NCI-H510A (cell line): ENCODE measurements at places on chromosomes 6 and 20.

DNA sequence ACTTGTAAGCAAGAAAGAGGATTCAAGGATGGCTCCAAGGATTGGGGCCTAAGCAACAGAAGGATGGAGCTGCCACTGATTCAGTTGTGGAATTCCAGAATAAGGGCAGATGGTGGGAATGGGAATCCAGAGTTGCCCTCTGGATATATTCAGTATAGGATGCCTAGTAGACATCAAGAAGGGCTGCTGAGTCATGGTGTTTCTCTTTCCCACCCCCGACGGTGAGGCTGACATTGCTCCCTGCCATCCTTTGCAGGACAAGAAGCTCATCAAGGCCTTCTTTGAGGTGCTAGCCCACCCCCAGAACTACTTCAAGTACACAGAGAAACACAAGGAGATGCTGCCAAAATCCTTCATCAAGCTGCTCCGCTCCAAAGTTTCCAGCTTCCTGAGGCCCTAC, 11.2 kb upstream of the ZNF76 start:
- no peak for DNase-seq

GRCh38 chr6:114987281-114987680, 644.5 kb upstream of the HS3ST5 start:
- DNase-seq = no peak

- DNase-seq = no peak
These were observed 53.0 kb downstream of the DEK start for GRCh38 chr6:18211338-18211737.

- DNase-seq = no peak
These were observed 16.5 kb upstream of the BHLHE23 start for GRCh38 chr20:63023071-63023935.

DNA sequence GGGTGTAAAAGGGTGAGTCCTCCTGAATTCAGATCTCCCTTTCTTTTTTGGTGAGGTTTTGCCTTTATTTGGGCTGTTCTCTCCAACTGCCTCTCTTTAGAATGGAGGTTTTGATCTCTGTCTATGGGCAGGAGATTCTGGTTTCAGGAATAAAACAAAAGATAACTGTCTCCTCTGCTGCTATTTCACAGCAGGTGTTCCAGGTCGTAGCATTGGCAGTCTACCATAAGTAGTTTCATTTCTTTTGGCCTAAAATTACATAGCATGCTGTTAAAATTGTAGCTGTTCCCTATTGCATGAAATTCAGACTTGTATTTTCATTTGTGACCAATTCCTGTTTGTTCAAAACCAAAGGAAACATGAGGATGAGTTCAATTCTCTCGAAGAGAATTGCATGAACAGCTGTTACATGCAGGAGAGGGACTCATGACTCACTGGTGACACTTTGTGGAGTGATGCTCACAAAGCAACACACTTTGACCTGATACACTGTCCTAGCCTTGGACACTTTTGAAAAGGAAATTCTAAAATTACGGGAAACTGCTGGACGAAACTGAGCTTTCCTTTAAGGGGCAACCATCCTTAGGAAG, 76.8 kb upstream of the SIRPG start:
- no peak for DNase-seq

GRCh38 chr6:43454290-43454695, 1.1 kb downstream of the DLK2 start:
- no peak for DNase-seq

DNA sequence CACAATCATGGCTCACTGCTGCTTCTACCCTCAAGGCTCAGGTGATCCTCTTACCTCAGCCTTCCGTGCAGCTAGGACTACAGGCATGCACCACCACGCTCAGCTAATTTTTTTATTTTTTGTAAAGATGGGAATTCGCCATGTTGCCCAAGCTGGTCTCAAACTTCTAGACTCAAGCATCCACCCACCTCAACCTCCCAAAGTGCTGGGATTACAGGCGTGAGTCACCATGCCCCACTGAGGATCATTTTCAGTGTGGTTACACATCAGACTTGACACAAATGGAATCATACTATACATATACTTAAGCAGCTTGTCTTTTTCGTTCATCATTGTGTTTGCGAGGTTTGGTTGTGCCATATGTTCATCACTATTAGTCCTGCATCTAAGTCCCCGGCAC, 26.6 kb downstream of the ZC3H12D start:
- DNase-seq = no peak

DNA sequence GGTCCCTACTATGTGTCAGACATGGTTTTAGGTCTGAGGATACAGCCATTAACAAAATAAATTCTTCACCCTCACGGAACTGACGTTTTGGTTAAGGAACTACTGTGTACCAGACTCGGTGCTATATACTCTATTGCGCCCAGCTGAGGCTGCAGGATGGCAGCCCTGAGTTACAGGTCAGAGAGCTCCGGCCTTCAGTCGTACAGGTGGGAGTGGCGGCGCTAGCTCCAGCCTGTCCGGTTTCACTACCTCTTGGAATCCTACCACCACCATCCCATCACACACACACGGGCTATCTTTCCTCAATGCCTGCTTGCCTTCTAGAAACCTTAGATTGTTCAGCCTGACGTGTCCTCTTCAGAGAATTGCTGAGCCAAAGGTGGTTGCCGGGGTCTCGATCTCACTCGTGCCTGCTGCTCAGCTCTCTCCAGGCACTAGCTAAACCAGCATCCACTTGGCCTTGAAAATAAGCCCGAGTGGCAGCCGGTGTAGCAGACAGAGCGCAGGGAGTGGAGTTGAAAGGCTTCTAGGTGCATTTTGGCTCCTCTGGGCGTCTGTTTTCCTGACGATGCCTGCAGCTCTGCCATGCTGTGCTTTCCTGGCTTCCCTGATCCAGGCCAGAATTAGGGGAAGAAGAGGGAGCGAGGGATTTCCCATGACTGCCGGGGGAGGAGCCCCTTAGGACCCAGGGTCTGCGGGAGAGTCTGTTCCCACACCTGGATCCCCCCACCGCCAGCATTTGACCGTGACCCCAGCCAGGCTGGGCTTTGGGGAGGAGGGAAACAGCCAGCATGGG, 1.1 kb upstream of the TCF15 start:
- no peak for DNase-seq

- DNase-seq = no peak
These were observed 149.5 kb downstream of the BFSP1 start for GRCh38 chr20:17381724-17382123.

GRCh38 chr6:39819676-39820075, 27.5 kb downstream of the DAAM2 start:
- no peak for DNase-seq

- no peak for DNase-seq
These were observed 28.0 kb downstream of the PPP1R3G start for GRCh38 chr6:5113096-5113495.

DNA sequence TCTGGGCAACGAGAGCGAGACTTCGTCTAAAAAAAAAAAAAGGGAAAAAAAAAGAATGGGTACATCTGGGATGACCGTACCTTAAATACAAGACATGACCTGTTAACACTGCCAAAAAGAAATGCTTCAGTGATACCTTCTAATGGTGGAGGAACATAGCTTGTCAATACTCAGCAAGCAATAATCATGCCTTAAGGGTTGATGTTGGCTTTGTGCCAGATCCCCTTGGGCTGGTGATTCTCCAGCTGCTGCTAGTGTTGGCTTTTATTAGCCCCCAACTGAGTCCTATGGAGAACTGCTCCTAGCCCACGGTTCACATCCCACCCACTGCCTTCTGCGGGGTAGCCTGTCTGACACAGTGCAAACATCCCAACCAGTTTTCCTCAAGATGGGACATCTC, 134.9 kb downstream of the PLCB1 start:
- no peak for DNase-seq

DNA sequence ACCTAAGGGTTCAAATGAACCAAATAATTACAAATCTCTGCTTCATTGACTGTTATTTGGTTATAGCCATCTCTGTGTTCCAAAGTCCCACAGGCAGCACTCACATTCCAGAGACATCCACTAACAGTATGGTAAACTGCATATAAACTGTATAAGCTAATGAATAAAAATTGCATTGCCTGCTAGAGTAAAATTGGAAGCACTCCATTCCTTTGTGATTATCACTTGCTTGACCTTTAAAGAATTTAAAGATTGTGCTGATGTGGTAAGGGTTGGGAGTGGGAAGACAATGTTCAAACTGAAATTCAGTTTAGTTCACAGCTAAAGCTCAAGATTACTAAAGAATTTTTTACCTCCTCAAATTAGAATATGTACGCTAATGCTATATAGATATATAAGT, 31.0 kb upstream of the OSTM1 start:
- DNase-seq = no peak

- DNase-seq = no peak
These were observed 11.0 kb upstream of the IRF4 start for GRCh38 chr6:380234-381218.

GRCh38 chr20:51388227-51388626, 154.3 kb downstream of the NFATC2 start:
- DNase-seq = no peak

- DNase-seq = no peak
These were observed 11.9 kb upstream of the WFDC10A start for GRCh38 chr20:45617591-45617990.

GRCh38 chr6:107820338-107821261, 3.5 kb downstream of the SCML4 start:
- DNase-seq = no peak

DNA sequence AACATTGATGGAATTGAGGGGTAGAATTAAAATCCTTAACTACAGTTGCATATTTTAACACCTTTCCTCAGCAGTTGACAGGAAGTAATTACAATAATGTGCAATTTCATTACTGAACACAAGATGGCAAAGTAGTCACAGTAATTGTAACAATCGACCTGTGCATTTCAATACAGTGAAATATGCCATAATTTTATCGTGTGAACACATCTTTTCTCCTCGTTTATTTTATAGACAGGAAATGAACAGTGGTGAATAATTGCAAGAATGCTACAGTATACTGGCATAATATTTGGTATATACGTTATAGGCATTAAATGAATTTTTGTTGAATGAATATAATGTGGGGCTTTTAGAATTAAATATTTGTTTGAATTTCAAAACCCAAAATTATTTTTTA, 25.0 kb downstream of the CYB5R4 start:
- DNase-seq = no peak

DNA sequence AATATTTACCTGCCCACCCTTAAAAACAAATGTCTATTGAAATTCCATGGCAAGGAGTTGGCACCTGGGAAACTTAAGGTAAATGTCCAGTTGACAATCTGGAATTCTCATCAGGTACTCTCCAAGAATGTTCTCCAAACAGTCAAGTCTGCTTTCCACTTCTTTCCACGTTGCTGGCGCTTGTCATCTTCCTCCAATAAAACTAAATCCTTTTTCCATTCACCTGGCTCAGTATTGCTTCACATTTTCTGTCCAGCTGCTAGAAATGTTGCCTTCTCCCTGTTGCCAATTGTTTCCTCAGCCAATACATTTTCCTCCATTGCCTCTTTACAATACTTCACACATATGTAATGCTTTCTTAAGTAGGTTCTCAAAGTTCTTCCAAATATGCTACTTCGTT, 1288.1 kb upstream of the MAP3K7 start:
- DNase-seq = no peak

GRCh38 chr20:4369798-4370124, 351.9 kb upstream of the PRND start:
- DNase-seq = no peak
